Stimulated activated CD4-positive, alpha-beta T cell treated with anti-CD3 and anti-CD28 coated beads, Interleukin-2, amount 100 ng/mL, for 48 hours (primary cell): ENCODE measurements at places on chromosomes 16 and 17.

DNA sequence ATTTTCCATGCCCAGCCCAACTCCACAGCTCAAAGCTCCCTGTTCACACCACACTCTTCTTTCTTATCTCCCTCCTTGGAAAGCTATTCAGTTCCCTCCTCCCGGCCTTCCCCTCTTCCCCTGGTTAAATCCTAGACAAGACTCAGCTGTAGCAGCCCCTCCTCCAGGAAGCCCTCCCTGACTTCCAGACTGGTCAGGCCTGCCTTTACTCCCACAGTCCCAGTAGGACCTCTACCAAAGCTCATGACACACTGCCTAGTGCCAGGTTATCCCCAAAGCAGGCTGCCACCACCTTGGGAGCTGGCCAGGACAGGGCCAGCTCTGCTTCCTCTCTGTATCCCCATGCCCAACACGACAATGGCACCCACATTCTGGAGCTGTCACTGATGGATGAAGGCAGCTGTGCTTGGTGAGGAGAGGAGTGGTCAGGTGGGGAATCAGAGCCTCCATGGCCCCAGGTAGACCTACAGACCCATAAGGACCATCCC, 50.0 kb downstream of the BEAN1 start:
- no peak for DNase-seq

- DNase-seq, result no peak
Observed at GRCh38 chr16:21727344-21727743, 63.6 kb downstream of the OTOA start.

- DNase-seq, result no peak
Observed at GRCh38 chr16:81530296-81530721, 85.7 kb downstream of the CMIP start.

GRCh38 chr17:48247038-48247437, 139.5 kb downstream of the SNX11 start:
- DNase-seq, result no peak

- no peak for DNase-seq
Observed at GRCh38 chr17:31291820-31292219, 5.2 kb downstream of the OMG start.

DNA sequence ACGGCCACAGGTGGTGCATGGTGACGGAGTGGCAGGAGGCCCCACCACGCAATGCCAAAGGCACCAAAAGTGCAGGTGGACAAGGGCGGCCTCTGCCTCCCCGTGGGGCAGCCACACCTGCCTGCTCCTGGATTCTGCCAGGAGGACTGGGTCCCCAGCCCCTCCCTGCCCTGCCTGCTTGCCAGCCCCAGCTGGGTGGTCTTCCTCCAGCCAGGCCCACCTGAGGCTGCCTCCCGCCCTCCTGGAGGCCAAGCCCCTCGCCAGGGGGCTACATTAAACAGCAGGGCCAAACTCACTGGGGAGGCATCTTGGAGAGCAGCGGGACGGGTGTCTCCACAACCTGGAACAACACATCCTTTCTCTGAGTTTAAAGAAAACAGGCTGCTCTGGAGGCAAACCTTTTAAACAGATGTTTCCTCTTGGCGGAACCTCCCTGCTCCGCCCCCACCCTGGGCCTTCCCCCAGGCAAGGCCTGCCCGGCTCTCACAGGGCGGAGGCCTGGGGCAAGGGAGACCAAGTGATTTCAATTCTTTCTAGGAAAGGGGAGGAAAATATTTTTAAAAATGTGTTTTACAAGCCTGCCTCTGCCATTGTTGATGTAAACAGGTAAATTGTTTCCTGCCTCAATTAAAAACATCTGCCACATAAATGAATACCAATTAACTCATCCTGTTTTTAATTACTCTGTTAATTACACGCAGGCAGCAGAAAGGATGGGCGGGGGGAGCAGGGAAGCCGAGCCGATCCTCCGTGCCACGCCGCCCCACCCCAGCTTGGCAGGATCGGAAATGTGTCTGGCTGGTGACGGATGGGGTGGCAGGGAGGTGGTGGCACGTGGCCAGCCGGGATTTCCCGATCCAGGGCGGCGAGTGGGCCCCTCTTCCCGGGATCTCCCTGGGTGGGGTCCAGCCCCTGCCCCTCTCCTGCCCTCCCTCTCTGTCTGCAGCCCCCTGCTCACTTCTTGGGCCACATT, 54.4 kb upstream of the PABPN1L start:
- DNase-seq, result no peak

DNA sequence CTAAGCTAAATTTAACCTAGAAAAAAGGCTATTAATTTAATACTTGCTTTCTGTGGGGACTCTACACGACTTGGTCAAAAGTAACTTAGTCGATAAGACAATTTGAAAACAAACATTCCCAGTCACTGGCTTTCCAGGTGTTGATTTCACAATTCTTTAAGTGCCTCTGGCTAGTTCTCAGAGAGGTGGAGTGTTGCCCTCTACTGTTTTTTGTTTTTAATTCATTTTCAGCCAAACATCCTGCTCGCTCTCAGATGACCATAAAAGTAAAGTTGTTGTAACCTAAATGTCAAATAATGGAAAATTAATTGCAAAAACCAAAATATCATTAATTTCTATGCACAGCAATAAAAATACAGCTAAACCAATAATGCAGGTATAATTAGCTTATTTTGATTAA, 107.1 kb downstream of the MYO1D start:
- no peak for DNase-seq

DNA sequence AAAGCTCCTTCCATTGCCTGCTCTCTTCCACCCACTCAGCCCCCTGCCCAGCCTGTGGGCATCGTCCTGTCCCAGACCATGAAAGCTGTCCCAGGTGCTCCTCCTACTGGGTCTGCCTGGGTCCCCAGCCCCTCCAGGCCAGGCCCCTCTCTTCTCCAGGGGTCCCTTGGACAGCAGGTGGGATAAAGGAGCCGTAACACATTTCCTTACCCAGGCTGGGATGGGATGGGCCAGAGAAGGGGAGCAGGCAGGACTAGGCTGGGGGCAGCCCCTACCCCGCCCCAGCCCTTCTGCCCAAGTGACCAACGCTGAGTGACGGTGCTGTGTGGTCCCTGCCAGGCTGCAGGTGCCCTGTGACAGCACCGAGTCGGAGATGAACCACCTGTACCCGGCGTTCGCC, 80.1 kb downstream of the MGAT5B start:
- no peak for DNase-seq

- DNase-seq, result peak; percentile 91
Observed at GRCh38 chr17:50719144-50719923, at the start of gene LUC7L3. Gene LUC7L3 (plus strand): TSS chr17:50719603. CDS start chr17:50719733, 130 bp downstream.

DNA sequence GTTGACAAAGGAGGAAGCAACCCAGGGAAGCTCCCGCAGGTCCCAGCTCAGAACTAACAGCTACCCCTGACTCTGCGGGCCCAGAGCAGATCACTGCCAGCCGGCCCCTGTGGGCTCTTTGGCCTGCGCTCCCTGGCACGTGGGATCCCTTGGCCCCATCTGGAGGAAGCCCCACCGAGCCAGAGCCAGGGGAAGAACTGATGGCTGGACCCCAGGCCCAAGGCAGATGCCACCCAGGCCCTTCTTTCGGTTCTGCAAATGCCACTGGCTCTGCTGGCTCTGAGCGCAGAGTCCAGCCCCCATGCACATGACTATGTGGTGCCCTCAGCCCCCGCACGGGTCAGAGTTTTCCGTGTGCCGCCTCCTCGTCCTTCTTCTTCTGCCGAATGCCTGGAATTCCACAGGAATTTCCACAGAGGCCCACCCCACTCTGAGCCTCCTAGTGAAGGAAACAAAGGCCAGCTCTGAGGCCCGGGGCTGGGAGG, 35.8 kb upstream of the SNN start:
- DNase-seq, result no peak

GRCh38 chr17:42772945-42773289, 332 bp upstream of the VPS25 start:
- no peak for DNase-seq

DNA sequence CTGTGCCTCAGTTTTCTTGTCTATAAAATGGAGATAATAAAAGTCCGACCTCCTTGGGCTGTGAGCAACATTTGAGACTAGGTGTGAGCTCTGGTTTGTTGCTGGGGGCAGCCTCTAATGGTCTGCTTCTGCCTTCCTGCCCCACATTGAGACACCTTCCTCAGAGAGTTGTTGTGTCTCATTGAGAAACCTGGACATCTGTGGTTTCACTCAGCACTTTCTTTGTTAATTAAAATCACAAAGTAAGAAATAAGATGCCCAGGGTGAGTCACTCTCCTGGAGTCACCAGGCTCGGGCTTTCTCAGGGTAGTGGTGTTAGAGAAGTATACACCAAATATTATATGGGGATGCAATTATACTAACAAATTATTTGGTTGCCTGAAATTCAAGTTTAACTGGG, 389.2 kb upstream of the SALL1 start:
- DNase-seq, result no peak

DNA sequence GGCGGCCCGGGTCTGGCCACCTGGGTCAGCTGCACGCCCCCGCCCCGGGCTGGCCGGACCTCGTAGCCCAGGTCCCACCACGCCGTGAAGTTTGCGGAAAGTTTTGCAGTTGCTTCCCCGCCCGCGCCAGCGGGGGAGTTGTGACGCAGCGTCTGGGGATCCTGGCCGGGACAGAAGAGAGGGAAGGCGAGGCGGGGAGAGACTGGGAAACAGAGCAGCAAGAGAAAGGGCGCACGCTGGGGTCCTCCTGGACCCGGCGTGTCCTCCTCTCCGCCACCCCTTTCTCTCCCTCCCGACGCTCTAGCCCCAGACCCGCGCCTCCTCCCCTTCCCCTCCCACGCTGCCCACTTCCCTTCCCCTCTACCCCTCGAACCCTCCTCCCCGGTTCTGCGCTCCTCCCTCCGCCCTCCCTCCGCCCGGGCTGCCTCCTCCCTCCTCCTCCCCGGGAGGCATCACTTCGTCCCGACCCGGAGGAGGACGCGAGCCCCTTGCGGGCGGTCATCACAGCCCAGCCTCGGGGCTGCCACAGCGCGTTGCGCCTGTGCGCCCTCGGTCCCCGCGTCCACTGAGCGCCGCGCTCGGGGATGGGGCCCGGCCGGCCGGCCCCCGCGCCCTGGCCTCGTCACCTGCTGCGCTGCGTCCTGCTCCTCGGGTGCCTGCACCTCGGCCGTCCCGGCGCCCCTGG, at the start of gene MRC2:
MRC2 (plus strand) TSS at position 452 of the 685 bp plus-strand sequence; CDS start at position 585, 133 bp downstream.
- peak; percentile 30 for DNase-seq

- no peak for DNase-seq
Observed at GRCh38 chr16:23113185-23113584, 36.1 kb downstream of the USP31 start.

DNA sequence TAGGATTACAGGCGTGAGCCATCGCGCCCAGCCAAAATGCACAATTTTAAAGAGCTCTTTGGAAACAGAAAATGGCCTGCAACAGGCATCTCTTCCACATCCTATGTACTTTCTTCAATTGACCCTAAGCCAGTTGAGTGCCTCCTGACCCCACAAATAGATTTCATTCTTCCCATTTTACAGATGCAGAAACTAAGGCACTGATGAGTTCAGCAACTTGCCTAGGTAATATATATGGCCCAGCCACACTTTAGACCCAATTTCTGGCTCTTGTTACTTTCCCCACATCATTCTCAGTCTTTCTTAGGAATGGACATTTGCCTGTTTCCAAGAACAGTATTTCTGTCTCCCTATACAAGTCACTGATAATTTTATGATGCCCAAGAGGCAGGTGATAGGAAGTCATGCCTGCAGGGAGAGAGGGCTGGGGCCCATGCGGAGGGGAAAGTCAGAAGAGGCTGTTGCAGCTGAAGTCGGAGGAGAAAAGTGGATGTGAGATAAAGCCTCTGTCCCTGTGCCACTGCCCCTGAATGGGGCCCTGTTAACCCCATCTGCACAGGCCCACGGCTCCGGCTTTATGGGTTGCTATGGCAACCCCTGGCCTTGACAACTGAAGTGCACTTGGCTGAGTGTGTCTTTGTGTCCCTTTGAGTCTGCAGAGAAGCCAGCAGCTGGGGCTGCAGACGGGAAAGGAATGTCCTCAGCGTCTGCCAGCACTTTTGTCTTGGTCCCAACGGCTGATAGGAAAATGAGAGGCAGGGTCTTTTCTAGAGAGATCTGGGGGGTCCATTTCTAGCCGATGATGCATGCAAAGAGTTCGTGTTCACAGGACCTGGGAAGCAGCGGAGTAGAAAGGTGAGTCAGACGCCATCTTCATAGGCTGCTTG, 45.9 kb downstream of the ABAT start:
- DNase-seq, result no peak
